DMS153 (cell line): ENCODE measurements at places on chromosomes 5 and 9.

DNA sequence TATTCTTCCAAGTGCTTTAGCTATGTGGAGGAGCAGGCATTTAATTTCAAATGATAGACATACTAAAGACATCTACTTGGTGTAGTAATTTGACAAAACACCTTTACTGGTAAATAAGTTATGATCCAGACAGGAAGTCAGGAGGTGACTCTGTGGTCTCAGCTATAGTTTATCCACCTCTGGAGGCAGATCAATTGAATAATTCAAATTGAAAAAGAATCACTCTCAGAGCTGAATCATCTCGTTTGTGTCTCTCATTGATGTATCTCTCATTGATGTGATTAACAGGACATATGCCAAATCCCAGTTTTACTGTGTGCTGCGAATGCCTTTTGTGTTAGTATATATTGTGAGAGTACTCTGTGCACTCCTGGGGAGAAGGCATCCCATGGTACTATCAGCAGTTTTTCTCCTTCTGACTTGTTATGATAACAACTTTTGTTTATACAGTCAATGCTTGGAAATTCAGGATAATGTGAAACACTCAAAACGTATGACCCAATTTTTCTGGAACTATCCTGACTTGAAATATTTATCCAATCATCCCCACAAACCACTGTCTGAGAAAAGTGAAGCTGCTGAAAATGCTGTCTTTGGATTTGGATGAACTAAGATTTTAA lies 48.5 kb upstream of the DAB2 start:
- no peak for DNase-seq

- no peak for DNase-seq
These were observed 3.6 kb downstream of the IQGAP2 start for GRCh38 chr5:76406673-76407072.

- peak; percentile 99 for DNase-seq
These were observed 71.5 kb downstream of the GADD45G start for GRCh38 chr9:89676281-89676680.

GRCh38 chr5:141003791-141004611 lies 37.7 kb downstream of the PCDHAC2 start:
- peak; percentile 81 for DNase-seq

GRCh38 chr5:35956429-35956828 lies 18.0 kb upstream of the CAPSL start:
- no peak for DNase-seq

DNA sequence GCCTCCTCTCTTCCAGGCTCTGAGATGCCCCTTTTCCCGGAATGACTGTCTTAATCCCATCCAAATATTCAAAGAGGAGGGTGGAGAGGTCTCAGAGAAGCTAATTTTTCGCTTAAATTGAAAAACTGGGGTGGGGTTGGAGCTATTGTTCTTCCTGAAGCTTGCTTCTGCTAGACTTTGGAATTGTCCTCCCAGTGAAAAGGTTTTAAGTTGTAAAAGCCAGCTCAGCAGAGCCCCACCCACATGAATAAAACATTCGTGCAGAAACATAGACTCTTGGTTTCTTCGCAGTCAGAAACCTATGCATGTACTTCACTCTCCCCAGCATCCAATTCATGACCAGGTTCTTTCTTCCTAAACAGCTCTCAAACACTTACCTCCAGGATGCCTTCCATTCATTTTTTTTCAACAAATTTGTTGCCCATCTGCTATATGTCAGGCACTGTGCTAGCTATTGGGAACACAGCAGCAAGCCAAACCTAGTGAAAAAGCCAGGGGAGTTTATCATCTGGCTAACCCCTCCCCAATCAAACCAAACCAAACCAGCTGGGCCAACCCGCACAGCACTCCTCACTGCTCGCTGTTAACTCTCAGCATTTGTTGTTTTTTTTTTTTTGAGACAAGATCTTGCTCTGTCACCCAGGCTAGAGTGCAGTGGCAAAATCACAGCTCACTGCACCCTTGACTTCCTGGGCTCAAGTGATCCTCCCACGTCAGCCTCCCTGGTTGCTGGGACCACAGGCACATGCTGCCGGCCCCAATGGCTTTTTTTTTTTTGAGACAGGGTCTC lies 37.9 kb upstream of the OCLN start:
- no peak for DNase-seq

DNA sequence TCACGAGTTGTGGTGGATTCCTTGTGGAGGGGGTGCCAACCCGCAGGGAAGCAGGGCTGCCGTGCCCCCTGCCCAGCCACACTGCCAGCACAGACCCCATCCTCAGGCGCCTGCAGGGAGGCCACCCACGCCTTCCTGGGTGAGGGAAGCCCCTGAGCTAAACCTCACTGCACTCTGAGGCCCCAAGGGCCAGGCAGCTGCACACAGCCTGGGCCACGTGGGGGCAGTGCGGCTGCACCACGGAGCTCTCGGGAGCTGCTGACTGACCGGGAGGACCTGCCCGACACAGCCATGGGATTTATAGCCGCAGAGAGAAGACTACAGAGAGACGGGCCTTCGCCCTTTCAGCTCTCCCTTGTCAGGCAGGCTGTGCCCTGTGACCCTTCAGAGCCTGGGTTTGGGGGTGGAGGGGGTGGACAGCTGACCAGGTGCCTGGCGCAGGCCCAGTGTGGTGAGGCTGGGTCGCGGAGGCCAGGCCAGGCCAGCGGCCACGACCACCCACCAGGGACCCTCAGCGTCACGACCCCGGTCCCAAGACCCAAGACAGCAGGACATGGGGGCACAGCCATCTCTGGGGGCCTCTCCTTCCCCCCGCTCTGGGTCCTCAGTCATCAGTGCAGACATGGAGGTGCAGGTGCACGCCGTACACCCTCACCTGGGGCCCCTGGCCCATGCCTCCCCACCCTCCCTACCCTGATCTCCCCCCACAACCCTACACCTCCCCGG lies 4.3 kb upstream of the AHRR start:
- DNase-seq, result peak; percentile 79

- DNase-seq, result no peak
These were observed 6.9 kb downstream of the C7 start for GRCh38 chr5:40916226-40916625.

GRCh38 chr5:60232036-60232795 lies 338.7 kb upstream of the PDE4D start:
- DNase-seq, result no peak

DNA sequence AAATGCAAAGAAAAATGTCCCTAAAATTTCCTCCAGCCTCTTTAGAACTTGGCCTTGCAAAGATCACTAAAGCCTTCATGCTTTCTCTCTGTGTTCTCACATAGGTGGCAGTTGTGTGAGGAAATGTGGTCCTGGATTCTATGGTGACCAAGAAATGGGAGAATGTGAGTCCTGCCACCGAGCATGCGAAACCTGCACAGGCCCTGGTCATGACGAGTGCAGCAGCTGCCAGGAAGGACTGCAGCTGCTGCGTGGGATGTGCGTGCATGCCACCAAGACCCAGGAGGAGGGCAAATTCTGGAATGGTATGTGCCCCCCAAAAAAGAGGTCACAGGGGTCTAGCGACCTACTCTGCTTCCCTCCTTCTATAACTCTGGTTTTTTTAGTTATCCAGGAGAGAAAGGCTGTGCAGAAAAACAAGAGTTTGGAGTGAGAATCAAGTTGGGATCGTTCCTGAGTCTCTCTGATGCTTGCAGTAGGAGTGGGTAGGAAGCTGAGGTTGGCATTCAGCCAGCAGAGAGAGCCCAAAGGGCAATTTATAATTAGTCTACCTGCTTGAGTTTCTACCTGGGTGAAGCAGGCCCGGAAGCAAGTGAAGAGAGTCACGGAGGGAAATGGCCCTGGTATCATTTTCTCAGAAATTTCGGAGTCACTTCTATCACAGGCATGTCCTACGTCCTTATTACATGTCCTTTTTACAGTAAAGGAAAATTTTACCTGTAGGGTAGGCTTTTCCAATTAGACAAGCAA lies 97.5 kb downstream of the RFK start:
- no peak for DNase-seq

DNA sequence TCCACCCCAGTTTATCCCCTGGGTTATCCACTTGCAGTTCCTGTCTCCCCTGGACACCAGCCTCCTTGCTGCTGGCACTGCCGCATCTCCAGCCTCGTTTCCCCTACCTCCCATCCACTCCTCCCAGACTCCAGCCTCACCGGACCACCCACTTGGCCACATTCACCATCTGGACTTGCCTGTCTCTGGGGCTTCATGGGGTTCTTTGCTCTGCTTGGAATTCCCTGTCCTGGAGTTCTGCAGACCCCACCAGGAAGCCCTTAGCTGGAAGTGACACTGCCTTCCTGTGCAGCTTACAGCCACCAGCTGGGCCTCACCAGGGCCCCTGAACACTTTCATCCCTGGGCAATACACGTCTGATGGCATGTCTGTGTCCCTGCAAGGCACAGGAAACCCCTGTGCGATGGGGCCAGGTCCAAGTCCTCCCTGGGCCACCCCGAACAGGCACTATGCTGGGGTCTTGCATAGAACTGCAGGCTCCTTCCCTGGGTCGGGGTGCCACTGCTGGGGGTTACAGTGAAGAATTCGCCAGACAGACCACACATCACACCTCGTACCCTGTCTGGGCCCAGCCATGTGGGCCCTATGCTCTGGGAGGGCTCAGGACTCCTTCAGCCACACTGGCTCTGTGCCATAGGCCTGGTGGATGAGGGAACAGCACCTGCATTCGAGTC lies 3.0 kb downstream of the FLT4 start:
- no peak for DNase-seq

- no peak for DNase-seq
These were observed 6.0 kb downstream of the PCDHGC5 start for GRCh38 chr5:141494761-141495452.

DNA sequence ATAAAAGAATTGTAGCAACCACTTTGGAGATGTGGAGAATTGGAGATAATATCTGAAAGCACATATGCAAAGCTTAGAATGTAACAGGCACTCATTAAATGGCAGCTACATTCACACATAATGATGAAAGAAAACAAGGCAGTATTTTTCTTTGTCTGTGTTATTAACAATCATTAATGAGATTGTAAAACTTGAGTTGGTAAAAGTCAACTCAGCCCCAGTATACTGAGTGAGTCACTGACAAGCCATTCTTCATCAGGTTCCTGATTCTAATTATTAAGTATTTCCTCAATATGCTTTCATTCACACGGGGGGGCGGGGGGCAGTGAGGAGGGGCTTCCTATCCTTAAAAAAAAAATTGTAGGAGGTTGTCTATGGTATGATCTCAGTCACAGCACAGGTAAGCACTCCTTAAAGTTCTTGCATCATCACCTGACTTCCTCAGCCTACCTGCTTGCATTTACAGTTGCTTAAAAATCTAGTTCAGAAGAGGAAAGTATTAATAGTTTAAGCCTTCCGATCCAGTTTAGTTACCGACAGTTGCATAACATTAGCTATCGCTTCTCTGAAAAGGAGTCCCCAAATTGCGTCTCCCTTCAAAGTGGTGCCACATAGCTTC lies 379.8 kb downstream of the EFNA5 start:
- no peak for DNase-seq

DNA sequence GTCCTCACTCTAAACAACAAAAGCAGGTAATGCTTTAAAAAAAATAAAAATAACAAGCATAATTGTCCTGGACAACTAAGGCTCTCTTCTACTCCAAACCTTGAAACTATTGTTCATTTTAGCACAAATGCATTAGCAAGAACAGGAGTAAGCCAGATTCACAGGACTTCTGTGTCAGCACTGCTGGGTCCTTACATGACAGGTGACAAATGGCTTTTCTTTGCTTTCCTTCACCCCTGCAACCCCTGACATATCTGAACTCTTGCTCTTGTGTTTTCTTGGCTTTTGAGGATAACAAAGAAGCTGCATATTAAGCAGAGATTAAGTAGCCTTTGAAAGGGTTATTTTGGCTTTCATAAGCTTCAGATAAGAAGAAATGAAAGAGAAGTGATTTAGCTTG lies 71.1 kb downstream of the ZNF474 start:
- DNase-seq, result no peak

DNA sequence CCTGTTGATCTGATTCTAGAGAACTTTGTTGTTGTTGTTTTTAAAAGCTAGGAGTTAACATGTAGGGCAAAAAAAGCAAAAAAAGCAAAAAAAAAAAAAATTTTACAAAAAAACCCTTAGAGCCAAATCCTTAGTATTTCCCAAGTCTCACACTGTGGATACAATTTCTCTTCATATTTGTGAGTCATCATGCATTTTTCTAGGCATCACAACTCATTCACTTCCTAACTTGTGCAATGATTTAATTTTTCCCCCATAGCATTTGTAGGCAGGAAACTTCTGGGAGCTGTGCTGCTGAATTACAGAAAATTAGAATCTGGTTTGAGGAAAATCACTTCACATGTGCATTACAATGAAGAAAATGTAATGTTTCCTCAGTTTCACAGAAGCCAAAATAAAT lies 91.9 kb downstream of the MARCHF3 start:
- DNase-seq, result no peak
